Activated T-helper 1 cell treated with Interleukin-2 at 50 U/mL for 16 hours (primary cell): ENCODE measurements at places on chromosomes 2 and 18.

- no peak for DNase-seq
Observed at GRCh38 chr2:11920993-11921583, 174.7 kb downstream of the LPIN1 start.

GRCh38 chr2:143604566-143604959 lies 475.3 kb downstream of the ARHGAP15 start:
- no peak for DNase-seq

DNA sequence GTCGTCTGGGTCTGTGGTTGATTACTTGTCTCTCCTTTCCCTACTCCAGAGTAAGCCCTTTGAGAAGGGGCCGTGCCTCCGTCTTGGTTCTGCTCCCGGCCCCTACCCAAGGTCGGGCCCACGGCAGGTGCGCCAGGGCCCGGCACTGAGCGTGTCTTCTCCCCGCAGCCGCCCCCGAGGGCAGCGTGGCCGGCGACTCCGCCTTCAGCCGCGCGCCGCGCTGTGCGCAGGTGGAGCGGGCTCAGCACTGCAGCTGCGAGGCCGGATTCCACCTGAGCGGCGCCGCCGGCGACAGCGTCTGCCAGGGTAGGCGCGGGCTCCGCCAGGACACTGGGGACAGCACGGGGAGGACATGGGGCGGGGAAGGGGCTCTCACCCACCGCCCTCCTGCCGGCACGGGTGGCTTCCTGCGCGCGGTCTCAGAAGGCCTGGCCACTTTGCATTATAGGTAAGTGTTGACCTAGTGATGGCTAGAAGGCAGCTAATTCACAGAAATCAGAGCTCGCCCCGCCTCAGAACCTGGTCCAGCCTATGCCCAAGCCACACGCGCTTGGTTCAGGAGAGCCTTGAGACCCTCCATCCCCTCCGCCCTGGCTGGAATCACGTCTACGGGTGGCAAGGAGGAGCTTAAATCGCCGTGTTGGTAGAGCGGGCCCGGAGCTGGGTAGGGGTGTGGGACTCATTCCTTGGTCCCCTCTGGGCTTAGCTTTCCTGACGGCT lies 43.5 kb downstream of the FBLN7 start:
- DNase-seq = peak; percentile 74

DNA sequence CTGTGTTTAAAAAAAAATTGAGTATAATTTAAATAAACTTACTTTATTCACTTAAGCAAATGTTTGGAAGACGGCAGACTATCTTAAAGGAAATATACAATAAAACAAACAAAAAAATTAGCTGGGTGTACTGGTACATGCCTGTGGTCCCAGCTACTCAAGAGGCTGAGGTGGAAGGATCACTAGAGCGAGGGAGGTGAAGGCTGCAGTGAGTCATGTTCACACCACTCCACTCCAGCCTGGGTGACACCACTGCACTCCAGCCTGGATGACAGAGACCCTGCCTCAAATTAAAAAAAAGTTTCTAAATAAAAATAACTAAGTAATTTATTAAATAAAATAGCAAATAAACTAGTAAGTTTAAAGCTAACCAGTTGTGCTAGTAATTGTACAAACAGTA lies 7.5 kb downstream of the PUM2 start:
- DNase-seq = no peak

- DNase-seq = no peak
Observed at GRCh38 chr18:65753520-65753919, 2.7 kb downstream of the CDH7 start.

DNA sequence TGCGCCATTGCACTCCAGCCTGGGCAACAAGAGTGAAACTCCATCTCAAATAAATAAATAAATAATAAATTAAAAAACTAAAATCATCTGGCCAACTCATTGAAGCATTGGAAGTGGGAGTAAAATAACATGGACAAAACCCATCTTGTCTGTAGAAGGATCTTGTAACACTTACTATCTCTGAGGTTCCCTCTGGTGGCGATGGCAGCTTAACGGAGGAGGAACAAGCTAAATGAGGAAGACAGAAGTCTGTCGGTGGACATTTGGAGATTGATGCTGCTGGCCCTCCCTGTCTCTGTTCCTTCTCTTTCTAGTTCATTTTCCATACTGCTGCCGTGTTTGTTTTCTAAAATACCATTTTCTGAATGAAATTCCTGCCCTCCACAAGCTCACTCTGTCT lies 43.4 kb downstream of the ZCCHC2 start:
- no peak for DNase-seq

DNA sequence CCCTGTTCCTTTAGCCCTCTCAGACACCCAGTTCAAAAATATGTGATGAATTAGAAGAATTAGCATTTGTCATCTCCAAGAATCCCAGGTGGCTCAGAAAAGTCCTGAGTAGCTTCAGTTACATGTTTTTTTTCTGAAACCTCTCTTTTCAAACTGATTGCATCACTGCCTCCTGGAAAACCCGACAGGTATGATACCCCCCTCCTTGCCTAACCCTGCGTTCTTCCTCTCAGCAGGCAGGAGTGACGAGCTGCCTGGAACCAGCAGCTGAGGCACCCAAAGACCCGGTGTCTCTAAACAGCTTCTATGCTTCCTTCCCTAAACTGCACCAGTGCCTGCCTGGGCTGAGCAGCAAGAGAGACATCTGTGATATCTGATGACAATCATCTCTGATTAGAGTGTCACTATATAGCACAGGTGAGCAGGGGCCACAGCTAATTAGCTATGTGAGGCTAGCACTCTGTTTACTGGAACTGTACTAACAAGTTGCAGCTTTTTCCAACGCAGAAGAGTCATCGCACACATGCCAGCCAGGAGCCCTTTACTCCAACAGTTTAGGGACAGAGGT lies 376.4 kb upstream of the ATP5MC3 start:
- no peak for DNase-seq

DNA sequence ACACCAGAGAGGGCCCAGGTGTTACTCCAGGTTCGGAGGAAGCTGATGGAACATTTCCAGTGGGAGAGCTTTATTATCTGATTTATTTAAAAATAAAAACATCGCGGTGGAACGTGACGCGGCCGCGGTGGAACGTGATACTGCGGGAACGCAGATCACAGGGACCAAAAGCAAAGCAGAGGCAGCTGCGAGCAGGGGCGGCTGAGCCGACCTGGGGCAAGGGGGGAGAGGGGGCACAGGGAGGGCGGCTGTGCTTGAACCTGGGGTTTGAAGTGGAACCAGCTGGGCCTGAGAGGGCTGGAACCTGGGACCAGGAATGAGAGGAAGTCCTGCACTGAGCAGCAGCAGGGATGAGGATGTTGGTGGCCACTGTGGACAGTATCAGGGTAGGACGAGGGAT lies 583.5 kb upstream of the SALL3 start:
- DNase-seq = no peak

- DNase-seq = no peak
Observed at GRCh38 chr2:190267302-190267701, 52.3 kb downstream of the HIBCH start.

DNA sequence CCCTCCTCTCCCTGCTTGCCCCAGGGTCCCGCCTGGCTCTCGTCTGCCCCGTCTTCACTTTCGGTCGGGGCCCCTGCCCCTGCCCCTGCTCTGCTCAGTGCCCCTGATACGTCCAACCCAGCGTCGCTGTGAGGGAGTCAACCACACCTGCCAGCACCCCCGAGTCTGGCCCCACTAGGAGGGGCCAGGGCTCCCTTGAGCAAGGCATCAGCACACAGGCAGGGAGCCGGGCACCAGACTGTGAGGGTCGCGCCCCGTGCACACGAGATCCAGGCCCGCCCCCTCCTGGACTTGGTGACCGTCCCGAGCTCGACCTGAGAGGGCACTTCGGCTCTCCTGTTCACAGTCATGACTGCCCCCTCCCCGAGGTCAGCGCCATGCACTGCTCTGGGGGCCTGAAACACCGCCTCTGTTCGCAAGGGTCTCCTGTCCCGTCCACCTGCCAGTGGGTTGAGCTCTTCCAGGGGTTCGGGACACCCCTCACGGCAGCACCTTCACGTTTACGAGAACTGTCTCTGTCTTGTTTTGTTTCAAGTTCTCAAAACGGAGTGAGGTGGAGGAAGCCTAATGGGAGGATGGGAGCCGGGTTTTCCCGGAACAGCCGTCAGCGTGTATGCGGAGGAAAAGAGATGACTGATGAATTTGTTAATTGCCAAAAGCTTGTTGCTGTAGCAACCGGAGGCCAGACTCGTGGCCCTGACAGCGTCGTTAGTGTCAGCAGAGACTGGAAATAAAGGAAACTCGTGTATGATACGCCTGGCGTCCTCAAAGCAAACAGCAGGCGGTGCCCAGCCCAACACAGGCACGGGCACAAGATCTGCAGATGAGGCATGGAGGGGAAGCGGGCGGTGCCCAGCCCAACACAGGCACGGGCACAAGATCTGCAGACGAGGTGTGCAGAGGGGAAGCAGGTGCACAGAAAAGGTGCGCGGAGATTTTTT lies 48.2 kb upstream of the KCNG2 start:
- no peak for DNase-seq

- DNase-seq = no peak
Observed at GRCh38 chr2:37377187-37377532, 32.7 kb downstream of the QPCT start.

DNA sequence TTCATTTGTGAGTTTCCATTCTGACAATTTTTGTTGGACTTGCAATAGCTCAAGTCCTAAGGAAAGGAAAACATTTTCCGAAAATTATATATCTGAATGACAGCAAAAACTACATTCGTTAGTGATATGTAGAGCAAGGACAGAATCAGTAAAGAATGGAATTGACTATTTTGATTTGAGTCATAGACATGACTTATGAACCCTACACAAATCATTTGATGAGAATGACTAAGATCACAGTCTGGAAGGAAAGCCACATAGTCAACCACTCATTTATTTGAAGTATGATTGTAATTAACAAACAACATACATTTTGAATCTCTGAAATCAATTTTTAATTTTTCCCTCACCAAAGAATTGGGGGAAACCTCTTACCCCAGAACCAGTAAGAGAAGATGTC lies 231.6 kb upstream of the CRIM1 start:
- DNase-seq = no peak

GRCh38 chr2:23321751-23322150 lies 63.2 kb upstream of the KLHL29 start:
- no peak for DNase-seq

- DNase-seq = no peak
Observed at GRCh38 chr2:188399159-188399558, 107.5 kb downstream of the GULP1 start.

DNA sequence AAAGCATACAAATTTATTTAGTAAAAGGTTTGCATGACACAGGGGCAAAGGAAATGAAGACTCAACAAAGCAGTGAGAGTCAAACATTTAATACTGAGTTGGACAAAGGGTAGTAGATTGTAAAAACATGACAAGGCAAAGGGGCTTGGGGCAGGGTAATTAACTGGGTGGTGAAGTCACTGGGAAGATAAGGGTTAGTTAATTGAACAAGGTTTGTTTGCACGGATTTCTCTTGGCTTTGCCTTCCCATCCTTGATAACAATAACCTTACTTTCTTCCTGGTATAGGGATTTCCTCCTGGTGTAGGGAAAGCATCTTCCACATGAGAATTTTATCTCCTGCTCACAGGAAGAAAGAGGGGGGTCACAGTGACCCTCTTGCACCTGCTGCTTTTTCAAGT lies 26.8 kb upstream of the RTTN start:
- DNase-seq = no peak
